NCI-H1092 (cell line): ENCODE measurements at places on chromosomes 1 and 21.

DNA sequence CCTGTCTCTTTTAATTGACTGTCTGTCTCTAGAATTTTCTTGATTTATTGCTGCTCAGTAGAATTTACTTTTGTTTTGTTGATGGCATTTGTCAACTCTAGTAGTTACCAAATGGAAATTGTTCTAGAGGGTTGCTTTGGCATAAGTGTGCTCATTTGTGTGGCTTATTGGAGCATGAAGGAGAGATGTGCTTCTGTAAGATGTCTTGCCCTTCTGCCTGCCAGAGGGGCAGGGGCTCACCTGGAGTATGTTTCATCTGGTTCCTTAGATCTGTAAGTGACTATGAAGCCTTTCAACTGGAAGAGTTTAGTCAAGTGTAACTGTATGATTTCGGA lies 345.5 kb downstream of the DISC1 start:
- no peak for DNase-seq

GRCh38 chr1:46422261-46422871 lies 28.2 kb downstream of the FAAH start:
- no peak for DNase-seq

GRCh38 chr1:22186311-22186710 lies 43.4 kb upstream of the WNT4 start:
- no peak for DNase-seq

DNA sequence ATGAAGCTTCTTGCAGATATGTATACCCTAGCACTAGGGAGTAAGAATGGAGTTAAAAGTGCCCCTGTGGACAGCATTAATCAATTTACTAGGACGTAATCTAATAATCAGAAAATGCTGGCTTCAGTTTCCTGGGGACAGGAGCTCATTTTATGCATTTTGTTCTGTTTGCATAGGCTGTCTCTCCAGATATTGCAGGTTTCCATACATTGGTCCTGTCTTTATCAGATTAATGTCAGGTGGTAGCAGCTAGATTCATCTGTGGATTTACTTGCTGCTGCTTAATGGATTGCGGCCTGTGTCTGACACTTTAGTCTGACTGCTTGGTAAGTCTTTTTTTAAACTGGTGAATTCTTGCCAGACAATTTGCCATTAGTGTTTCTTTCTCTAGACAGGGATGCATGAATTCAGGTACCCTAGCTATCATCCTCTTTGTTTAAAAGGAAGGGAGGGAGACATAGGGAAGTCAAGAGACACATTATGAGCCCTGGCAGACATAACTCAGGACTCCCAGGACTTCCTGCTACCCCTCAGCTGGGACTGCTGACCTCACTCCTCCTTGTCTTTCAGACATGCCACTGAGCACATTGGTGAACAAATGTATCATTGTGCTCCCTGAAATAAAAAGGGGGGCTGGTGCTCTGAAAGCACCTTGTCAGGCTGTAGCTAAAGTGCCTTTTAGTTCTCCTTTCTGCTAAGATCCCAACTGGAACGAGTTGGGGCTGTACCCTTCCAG lies 47.7 kb downstream of the NOS1AP start:
- DNase-seq: no peak

GRCh38 chr1:218760601-218761570 lies 412.8 kb upstream of the LYPLAL1 start:
- DNase-seq: no peak

GRCh38 chr1:201288007-201288406 lies 4.7 kb downstream of the PKP1 start:
- DNase-seq: no peak

- DNase-seq: peak; percentile 67
These were observed 49.7 kb upstream of the B3GALT5 start for GRCh38 chr21:39562791-39563770.

DNA sequence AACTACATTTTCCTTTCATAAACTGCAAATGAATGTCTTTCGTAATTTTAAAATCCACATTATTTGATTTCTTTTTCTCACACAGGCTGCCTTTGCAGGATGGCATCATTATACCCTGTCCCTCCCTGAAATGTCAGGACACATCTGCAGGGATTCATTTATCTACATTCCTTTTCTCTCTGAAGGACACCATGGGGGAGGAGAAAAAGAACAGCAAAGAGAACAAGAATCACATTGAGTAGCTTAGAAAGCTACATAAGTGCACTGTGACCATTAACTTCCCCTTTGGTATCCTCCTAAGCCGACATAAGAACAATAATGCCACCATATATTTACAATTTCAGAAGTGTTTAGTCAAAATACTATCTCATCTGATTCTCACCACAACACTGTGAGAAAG lies 129.5 kb downstream of the PIGK start:
- DNase-seq: no peak

DNA sequence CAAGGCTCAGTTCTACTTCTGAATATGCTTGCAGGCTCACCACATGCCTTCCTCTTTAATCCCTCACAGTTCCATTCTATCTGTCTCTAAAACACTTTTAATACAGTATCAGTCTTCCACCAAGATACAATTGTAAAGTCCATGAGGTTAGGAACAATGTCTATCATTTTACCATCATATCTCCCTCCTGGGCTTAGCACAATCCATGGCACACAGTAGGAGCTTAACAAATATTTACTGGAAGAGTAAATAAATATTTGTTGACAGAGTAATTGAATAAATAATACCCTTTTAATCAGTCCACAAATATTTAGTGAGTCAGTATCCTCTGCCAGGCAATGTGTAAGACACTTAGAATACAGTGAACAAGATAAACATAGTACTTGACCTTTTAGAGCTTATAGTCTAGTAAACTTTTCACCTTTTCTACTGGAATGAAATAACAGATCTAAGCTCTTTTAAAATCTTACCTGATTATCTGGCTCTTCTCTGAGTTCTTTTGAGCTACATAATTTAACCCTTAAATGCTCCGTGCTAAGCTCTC lies 12.7 kb upstream of the GADD45A start:
- no peak for DNase-seq

GRCh38 chr1:219621047-219621786 lies 8.3 kb upstream of the ZC3H11B start:
- DNase-seq: peak; percentile 17

- peak; percentile 17 for DNase-seq
These were observed 46.7 kb upstream of the FOXO6 start for GRCh38 chr1:41314376-41315145.

GRCh38 chr21:16283516-16283915 lies 553.7 kb downstream of the USP25 start:
- DNase-seq: no peak

- no peak for DNase-seq
These were observed 365.4 kb downstream of the NEGR1 start for GRCh38 chr1:71916894-71917293.

- no peak for DNase-seq
These were observed 73.7 kb upstream of the FGGY start for GRCh38 chr1:59223198-59223597.

DNA sequence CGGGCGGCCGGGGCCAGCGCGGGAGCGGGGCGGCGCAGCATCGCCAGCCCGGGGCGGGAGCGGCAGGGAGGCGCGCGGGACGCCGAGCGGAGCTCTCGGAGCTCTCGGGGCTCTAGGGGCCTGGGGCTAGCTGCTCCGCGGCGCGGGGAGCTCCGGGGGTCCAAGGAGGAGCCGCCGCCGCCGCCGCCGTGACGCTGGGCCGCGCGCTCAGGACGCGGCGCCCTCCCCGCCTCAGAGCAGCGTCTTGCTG lies 147 bp downstream of the CLSTN1 start:
- DNase-seq: no peak

DNA sequence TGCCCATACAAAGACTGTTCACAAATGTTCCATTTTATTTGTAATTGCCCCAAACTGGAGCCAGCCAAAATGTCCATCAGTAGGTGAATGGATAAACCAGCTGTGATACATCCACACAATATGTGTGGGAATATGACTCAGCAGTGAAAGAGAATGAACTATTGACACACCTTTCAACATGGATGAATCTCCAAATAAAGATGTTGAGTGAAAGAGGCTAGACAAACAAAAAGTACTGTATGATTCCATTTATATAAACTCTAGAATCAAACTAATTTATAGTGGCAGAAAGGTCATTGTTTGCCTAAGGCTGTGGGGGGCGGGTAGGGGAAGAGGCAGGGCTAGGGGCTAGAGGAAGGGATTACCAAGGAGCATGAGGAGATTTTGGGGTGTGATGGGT lies 4.5 kb downstream of the DHCR24 start:
- no peak for DNase-seq

GRCh38 chr1:205663286-205663936 lies 16.9 kb downstream of the SLC45A3 start:
- DNase-seq: no peak

DNA sequence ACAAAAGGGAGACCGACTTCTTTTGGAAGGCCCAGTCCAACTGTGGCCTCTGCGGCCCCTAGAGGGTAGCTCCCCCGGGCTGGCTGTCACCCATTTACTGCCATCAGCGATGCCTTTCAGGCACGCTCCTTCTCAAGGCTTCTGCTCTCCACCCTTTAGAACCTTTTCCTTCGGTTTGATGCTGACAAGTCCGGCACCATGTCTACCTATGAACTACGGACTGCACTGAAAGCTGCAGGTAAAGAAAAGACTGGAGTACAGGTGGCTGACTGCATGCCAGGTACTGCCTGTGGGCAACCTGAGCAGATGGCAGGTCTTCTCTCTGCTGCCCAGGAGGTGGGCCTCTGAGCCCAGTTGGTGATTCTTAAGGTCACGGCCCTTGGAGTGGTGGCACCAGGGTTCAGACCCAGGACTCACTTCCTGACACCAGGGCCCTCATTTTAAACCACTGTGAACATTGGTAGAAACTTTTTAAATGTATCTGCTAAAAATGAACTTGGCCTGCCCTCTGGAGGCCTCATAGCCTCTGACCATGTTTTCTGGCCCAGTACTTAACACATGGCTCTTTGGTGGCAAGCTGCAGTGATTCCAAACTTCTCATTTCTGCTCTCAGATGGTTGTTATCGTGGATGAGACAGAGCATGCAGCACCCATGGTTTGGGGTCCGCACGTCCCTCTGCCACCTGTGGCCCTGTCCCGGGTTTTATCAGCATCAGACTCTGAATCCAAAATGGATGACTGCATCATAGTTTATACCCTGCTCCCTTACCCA lies 45.7 kb downstream of the CAPN9 start:
- no peak for DNase-seq

DNA sequence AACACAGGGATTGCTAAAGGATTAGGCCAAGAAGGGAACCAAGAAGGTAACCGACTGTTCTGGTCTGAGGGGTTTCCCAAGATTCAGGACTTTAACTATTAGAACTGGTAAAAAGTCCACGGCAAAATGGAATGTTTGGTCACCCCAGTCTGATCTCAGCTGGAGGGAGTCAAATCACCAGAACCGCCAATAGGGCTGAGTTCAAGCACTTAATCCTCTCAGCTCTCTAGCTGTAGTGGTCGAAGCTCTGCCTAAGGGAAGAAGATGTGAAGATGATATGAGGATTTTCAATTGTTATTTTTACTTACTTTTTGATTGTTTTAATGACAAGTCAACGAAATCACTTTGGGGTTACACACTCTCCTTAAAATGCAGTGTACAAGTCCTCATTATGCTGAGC lies 29.1 kb downstream of the F5 start:
- DNase-seq: no peak
